ENCODE measurements at places on chromosomes 7 and 10.

- no peak for DNase-seq
Observed at GRCh38 chr10:123136806-123137642, 1.3 kb downstream of the HMX3 start.

- DNase-seq: no peak
Observed at GRCh38 chr7:2808891-2809665, 35.0 kb downstream of the GNA12 start.

- DNase-seq: no peak
Observed at GRCh38 chr10:32393911-32394310, 47.0 kb upstream of the EPC1 start.

GRCh38 chr7:151697515-151697895, 177.8 kb upstream of the RHEB start:
- no peak for DNase-seq

DNA sequence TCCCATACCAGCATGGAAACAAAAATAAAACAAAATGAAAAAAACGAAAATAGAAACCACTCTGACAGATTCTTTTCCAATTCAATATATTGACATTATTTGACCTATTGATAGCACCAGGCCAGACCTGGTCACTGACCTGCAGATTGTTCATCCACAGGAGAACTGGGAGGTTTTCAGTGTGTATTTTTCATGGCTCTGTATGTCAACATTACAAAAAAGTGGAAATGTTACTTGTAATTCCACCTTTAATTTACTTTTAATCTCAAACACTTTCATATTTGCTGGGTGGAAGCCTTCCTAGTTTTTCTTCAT, 2.9 kb downstream of the HKDC1 start:
- no peak for DNase-seq

DNA sequence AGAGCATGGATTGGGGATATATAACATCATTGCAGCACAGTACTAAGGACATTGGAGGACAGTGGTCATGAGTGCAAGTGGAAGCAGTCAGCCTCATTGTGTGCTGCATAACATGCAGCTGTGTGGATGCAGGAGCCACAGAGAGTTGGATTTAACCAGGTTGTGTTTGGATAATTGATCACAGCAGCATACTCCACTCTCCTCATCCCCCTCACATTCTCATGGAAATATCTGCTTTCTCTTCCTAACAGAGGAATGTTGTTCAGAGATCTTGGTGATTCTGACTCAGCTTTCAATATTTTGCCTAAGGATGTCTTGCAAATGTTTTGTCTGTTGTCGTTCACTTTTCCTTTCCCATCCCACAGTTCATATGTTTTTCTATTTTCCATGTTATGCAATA, 31.8 kb upstream of the LSM8 start:
- DNase-seq: no peak

DNA sequence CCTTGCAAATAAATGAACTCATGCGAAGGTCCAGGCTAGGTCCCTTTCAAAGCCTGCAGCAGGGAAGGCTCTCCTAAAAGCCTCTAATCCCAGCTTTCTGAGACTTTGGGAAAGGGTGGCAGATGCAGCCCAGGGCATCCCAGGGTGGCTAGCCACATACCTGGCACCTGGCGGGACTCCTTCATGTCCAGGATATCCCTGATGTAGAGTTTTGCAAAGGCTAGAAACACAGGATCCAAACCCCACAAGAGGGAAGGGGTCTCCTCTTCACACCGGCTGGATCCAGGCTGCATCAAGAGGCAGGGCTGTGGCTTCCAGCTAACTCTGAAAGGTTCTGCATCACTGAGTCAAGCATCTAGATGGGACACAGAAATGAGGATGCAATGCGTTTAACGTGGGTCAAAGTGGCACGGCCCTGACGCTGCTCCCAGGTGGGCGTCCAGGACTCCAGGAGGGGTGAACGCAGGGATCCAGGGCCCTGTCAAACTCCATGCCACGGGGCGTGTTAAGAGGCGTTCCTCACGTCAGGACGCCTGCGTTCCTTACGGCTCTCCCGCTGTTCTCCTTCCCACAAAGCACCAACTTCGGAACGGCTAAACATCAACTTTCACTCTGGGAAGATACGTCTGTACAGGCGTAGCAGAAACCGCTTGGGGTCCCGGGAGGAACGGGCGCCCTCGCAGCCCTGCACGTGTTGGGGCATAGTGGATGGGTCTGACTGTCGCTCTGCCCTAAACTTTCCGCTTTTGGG, 507 bp downstream of the STN1 start:
- no peak for DNase-seq

DNA sequence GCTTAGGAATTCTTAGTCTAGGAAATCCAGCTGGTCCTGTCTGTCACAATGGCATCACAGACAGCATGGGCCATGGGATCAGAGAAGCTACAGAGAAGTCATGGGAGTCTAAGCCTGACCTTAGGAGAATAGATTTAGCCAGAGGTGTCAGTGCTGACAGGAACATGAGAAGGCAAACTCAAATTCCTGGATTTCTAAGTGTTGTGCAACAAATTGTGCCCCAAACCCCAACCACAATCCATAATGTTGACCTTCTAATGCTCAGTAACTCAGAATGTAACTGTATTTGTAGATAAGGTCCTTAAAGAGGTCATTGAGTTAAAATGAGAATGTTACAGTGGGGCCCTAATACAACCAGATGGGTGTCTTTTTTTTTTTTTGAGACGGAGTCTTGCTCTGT, 95.9 kb upstream of the RHOBTB1 start:
- no peak for DNase-seq

DNA sequence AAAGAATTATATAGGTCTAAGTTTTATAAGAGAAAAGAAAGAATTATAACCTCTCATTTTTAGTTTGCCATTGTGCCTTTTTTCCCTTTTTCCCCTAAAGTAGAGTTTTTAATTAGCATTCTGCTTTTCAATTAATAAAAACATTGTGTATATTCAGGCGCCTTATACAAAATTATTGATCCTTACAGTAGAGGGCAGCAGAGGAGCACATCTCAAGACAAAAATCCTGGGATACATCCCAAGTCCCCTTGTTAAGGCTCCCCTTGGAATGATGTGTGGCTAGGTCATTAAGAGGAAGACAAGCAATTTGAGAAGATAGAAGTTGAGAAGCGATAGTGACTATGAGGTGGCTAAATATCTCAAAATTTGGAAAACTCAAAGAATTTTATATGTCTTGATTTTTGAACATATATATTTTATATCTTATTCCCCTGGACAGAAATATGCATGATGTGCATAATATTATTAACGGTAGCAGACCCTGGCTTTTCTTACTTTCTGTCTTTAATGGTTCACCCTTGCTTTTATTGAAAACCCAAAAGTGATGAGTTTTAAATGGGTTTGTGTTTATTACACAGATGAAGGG, 19.1 kb upstream of the TPK1 start:
- no peak for DNase-seq
